ACHN (cell line): ENCODE measurements at places on chromosomes 3 and 15.

DNA sequence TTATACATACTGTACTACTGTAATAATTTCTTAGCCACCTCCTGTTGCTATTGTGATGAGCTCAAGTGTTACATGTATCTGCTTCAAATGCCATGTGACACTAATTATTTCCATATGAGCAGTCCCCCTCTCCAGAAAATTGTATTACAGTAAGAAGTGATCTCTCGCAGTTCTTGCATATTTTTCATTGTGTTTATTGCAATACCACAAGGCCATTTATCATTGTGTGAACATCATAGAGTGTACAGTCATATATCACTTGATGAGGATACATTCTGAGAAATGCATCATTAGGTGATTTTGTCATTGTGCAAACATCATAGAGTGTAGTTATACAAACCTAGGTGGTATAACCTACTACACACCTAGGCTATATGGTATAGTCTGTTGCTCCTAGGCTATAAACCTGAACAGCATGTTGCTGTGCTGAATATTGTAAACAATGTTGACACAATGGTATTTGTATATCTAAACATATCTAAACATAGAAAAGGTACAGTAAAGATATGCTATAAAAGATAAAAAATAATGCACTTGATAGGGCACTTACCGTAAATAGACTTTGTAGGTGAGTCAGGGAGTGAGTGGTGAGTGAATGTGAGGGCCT lies 189.6 kb upstream of the MLF1 start:
- DNase-seq: no peak

DNA sequence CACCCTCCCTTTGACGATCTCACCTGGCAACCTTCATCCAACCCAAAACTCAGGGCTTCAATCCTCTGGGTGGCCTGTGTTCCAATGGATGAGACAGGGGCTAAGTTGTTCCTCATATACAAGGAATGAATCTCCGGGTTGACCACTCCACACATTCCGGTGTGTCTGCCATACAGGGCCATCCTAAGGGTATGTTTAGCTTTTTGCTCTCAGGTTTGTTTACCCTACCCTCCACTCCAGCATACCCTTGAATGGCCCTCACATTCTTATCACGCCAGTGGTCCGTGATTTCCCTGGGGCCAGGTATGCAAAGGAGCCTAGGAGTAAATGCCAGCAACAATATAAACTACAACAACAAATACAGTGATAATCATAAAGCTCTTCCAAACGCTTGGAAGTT lies 45.7 kb upstream of the VGLL3 start:
- no peak for DNase-seq

DNA sequence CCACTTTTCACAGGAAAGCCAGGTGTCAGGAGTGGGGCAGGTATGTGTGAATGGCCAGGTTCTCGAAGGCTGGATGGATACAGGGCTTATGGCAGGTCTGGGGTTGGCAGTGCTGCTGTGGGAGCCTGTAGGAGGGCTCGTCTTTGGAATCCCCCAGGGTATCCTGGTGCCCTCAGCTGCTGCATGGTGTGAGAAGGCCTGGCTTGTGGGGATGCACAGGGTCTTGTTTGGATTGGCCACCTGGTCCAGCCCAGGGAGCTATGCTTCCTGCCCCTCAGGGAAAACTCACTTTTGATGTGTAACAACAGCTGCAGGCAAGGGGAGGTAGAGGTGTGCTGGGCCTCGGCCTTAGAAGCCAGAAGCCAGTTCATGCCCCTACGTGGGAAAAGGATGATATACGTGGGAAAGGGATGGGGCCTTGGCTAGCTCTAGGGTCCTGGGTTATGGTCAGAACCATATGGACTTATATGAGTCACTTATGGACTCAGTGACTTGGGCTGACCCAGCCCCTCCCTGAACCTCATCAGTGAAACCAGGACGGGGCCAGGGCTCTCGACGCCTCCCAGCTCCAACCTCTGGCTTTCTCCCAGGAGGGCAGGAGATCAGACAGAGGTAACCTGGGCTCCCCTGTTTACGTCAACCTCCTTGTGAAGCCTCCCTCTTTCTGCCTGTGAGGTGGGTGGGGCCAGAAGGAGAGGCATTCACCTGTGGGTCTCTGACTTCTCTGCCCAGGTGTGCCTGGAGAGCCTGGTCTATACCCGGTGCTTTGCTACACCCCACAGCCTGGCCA lies 37.8 kb upstream of the CSPG4 start:
- no peak for DNase-seq

DNA sequence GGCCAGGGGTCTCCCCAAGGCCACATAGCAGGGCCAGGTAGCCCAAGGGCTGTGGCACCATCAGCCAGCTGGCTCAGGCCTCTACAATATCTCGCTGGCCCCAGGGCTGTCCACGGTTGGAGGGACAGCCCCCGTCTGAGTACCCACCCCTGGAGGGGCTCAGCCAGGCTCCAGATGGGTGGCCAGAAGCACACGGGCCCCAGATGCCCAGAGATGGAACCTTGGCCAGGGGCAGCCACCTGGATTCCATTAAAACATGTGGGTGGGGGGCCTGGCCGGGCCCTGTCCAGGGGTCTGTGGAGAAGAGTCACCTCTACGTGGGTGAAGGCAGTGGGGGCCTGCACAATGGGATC lies 8.4 kb downstream of the CSPG4 start:
- DNase-seq: no peak

GRCh38 chr3:50251220-50251619 lies 15.2 kb downstream of the GNAI2 start:
- DNase-seq: no peak

- no peak for DNase-seq
Observed at GRCh38 chr15:101267320-101268104, 9.8 kb downstream of the SELENOS start.

DNA sequence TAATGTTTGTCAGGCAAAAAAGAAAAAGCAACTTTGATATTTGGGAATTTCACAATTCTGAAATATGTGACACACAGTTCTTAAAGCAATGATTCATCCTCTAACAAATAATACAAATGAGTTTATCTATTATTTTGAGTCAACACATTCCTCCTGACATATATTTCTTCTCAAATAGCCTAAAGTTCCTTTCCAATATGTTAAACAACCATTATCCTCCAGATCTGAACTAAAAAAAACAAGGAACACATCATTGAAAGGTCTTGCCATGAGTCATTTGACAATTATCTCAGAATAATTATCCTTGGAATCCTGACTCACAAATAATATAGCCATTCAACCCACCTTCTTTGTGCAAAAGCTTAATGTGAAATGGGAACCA lies 208.7 kb upstream of the CDIN1 start:
- DNase-seq: no peak
